ENCODE measurements at places on chromosomes 13 and 19. TPM values are rescaled to one million over a fixed set of nuclear protein-coding genes. Genes with fewer than 3 reads are reported as not detected.

SHD gene
- total RNA-seq, result not detected

NTN5 gene
- 1.0 TPM for total RNA-seq

MED4 gene
- total RNA-seq, result 61.5 TPM

DAND5 gene
- total RNA-seq, result not detected

ZFP82 gene
- 10.2 TPM for total RNA-seq

ZNF100 gene
- total RNA-seq, result 21.0 TPM

ZNF432 gene
- 19.7 TPM for total RNA-seq

ERICH6B gene
- not detected for total RNA-seq
